Fibroblast of the conjunctiva (primary cell): ENCODE measurements at places on chromosomes 11 and 22.

- DNase-seq: peak; percentile 72
These were observed 999 bp downstream of the TSKU start for GRCh38 chr11:76783896-76784813.

DNA sequence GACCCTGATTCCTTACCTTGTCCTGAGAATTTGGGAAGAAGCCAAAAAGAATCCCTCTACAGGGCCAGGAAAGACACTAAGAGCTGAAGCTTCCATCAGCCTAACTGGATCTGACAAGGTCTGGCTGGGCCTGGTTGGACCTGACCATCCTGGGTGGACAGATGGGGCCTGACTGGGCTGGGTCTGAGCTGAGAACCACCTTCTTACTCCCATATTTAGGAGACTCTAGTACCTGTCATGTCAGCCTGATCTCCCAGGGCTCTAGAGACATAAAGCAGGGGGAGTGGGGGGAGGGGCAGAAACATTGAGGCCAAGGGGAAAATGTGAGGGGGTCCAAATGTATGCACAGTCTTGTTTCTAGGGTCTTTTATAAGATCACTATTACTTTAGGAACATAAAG is 129.9 kb downstream of the BUD13 start:
- DNase-seq: no peak

- no peak for DNase-seq
These were observed 17.4 kb upstream of the YWHAH start for GRCh38 chr22:31926969-31927368.

- DNase-seq: no peak
These were observed 139.3 kb downstream of the MYO18B start for GRCh38 chr22:25881210-25881755.

DNA sequence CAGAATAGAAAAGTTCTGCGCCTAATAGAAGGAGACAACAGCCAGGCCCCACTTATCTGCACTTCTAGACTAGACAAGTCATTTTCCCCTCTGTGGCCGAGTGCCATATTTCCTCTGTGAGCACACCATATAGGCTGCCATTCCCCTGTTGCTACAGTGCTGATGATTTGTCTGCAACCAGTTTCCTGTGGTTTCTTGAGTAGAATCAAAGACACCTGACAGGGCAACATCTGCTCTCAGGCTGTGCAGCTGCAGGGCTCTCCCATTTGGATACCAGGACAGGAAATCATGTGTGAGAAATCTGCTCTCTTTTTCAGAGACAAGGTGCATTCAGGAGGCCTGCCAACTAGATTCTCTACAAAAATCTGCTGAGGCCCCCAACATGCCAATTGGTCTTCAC is 879.3 kb downstream of the DLG2 start:
- no peak for DNase-seq

GRCh38 chr11:70082829-70083228 is 4.7 kb downstream of the ANO1 start:
- DNase-seq: no peak

DNA sequence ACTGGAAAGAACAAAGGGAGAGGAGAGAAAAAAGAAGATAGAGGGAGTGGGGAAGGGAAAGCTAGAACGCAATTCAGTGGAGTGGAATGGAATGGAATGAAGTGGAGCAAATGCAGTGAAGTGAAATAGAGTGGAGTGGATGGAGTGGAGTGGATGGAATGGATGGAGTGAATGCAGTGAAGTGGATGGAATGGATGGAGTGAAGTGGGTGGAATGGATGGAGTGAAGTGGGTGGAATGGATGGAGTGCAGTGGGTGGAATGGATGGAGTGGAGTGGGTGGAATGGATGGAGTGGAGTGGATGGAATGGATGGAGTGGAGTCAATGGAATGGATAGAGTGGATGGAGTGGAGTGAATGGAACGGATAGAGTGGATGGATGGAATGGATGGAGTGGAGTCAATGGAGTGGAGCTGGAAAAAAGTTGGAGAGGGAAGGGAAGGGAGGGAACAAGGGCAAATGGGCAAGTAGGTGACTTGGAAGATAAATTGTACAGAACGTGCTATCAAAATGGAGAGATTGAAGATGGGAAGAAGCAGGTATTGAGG is 13.9 kb downstream of the IFITM10 start:
- DNase-seq: no peak

GRCh38 chr11:128283451-128283850 is 303.9 kb downstream of the ETS1 start:
- no peak for DNase-seq

GRCh38 chr11:35089666-35090065 is 49.3 kb upstream of the CD44 start:
- no peak for DNase-seq

GRCh38 chr11:130692220-130692619 is 224.1 kb downstream of the SNX19 start:
- no peak for DNase-seq

GRCh38 chr11:92136797-92137196 is 87.8 kb upstream of the FAT3 start:
- no peak for DNase-seq

DNA sequence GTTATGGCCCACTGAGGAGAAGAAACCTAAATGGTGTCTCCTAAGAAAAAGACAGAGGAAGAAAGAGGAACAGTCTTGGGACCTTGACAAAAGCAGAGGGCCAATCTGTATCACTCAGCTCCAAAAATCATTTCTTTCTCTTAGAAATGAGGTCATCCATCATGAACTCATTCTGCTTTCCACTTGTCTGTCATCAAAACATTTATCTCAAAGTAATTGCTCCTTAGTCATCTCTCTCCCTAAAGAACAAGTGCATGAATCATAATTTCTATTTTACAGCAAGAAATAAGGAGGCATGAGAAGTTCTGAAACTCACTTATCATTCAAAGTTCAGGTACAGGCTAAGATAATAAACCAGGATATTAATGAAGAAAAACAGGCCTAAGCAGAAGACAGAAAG is 375.6 kb downstream of the KCNA4 start:
- DNase-seq: no peak

DNA sequence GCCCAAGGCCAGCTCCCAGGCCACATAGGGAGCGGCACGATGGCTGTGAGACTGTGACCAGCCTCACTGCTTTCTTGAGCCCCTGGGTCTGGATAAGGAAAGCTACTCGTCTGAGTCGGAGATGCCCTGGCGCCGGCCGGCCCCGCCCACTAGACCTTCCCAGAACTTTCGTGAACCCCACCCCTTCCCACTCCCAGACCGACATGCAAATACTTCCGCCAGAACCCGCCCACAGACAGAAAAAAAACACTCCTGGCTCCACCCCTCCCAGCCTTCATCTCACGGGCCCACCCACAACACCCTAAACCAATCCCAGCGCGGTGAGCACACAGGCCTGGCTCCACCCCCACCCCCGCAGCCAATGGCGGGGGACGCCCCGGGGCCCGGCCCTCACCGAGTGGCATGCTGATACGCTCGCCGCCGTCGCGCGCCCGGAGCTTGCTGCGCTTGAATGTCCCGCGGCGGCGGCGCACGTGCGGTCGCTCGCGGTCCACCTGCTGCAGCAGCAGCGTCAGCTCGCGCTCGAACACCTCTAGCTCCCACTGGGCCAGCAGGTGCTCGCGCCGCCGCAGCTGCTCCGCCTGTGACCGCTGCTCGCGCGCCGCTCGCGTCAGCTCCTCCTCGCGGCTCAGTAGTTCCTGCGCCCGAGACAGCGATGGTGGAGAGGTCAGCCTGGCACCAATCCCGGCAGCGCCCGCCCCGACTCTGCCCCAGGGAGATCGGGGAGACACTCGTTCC is 7.0 kb downstream of the MAP3K11 start:
- DNase-seq: peak; percentile 91
